Activated naive CD4-positive, alpha-beta T cell treated with anti-CD3 and anti-CD28 coated beads, Interleukin-2, amount 10 ng/mL, durations not matched to agents 5 hours and 36 hours (primary cell): ENCODE measurements at places on chromosomes 11 and 22. TPM values are rescaled to one million over a fixed set of nuclear protein-coding genes. Genes with fewer than 3 reads are reported as not detected.

TENM4 gene
- total RNA-seq: not detected

RNH1 gene
- total RNA-seq: 84.3 TPM

CSKMT gene
- 14.2 TPM for total RNA-seq

SAA1 gene
- total RNA-seq: not detected

TSSK2 gene
- not detected for total RNA-seq

OSBP2 gene
- 1.0 TPM for total RNA-seq

CD6 gene
- total RNA-seq: 349 TPM

OR52B6 gene
- total RNA-seq: not detected

DNAJB7 gene
- total RNA-seq: not detected

CSNK2A3 gene
- total RNA-seq: 1.2 TPM

TMEM45B gene
- total RNA-seq: 3.5 TPM

OR51E2 gene
- not detected for total RNA-seq

PLEKHB1 gene
- 13.6 TPM for total RNA-seq

SEPTIN5 gene
- total RNA-seq: not detected

GVQW3 gene
- total RNA-seq: 3.6 TPM

ELFN2 gene
- 0.53 TPM for total RNA-seq

GRM5 gene
- not detected for total RNA-seq

MS4A6A gene
- not detected for total RNA-seq

B4GALNT4 gene
- 2.2 TPM for total RNA-seq

RFPL2 gene
- total RNA-seq: 0.31 TPM

SPI1 gene
- total RNA-seq: not detected

PHOX2A gene
- total RNA-seq: not detected

APOL6 gene
- 70.9 TPM for total RNA-seq

PTPN5 gene
- not detected for total RNA-seq

TMEM25 gene
- total RNA-seq: 11.3 TPM

CHST1 gene
- total RNA-seq: not detected

ST3GAL4 gene
- 6.1 TPM for total RNA-seq
